ENCODE measurements at places on chromosomes 2 and 18.
A peak's percentile ranks its signal among the peaks of the same experiment; 100 is the strongest.

DNA sequence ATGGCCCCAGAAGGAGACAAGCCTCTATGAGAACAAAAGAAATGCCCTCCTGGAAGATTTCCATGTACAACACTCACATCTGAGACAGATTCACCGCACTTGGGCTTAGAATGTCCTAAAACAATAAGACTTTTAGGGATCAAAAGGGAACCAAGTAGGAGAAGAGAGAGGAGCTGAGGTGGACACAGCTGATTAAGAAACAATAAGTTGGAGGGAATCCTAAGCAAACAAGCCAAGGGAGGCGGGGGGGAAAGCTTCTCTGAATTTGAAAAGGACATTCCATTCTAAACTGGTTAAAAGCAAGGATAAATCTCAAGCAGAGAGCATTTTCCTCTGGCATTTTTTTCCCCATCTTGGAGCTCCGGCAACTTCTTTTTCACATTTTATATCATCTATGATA lies 9.9 kb downstream of the ACVR1 start:
- DNase-seq, result no peak

DNA sequence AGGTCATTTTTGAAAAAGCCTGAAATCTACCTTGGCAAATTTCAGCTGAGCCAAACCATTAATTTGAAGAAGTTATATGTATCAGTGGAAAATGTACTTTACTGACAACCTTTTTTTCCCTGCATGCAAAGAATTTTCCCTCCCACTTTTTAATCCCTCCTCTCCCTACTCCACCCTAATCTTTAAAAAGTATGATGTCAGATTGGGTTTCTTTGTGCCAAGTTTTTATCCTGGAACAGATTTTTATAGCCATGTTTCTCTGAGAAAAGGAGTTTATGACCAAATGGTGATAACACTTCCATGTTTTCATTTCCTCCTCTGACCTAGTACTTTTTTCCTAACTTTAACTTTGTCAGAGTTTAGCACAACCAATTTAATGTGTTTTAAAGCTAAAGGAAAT lies 250.3 kb upstream of the FOSL2 start:
- DNase-seq, result no peak

- no peak for DNase-seq
These were observed 24.7 kb downstream of the TLK1 start for GRCh38 chr2:171136024-171136423.

GRCh38 chr18:77677536-77677935 lies 427.9 kb downstream of the GALR1 start:
- no peak for DNase-seq

DNA sequence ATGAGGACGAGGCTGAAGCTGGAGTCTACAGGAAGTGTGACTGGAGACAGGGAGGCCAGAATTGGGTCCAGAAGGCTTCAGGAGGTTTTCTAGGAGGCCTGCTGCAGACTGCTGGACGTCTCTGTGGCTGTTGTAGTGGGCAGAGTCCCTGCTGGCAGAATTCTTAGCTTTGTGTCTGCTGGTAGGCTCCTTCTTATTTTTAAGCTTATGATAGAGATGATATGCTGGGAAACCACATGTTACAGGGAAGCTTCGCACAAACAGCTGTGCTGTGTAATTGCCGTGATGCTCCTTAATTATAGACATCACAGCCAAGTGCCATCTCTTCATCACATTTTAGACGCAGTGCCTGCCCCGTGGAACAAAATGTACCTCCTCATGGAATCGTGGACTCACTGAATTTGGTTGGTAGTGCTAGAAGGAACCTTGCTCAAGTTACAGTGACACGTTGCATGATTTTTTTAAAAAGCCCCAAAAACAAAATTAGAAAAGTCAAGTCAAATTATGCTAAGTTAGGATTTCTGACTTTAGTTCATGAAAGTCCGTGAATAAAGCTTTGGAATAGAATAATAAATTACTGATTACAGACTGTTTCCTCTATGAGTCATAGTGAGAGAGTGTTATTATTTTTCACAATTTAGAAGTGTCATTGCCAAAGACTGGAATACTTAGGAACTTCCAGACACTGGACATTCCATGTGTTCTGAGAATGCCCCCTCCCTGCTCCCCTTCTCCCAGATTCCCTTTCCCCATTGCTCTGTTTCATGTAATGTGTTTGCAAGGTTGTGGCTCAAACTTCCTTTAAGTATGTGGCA lies 144.1 kb downstream of the FHOD3 start:
- no peak for DNase-seq

DNA sequence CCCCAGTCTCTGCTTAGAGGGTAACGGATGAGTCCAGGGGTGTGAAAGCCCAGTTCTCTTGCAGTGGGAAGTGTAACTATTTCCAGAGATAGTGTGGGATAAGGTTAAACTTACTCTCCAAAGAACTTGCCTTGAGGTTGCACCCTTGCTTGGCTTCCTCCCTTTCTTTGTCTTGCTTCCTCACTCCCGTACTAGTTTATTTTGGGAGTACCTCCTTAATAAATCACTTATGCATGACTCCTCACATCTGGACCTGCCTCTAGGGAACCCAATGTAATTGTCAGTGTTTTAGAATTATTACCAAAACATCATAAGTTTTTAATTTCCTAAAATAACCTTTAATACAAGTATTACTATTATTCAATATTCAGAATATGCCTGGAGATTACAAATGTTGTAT lies 35.2 kb downstream of the CPO start:
- no peak for DNase-seq

DNA sequence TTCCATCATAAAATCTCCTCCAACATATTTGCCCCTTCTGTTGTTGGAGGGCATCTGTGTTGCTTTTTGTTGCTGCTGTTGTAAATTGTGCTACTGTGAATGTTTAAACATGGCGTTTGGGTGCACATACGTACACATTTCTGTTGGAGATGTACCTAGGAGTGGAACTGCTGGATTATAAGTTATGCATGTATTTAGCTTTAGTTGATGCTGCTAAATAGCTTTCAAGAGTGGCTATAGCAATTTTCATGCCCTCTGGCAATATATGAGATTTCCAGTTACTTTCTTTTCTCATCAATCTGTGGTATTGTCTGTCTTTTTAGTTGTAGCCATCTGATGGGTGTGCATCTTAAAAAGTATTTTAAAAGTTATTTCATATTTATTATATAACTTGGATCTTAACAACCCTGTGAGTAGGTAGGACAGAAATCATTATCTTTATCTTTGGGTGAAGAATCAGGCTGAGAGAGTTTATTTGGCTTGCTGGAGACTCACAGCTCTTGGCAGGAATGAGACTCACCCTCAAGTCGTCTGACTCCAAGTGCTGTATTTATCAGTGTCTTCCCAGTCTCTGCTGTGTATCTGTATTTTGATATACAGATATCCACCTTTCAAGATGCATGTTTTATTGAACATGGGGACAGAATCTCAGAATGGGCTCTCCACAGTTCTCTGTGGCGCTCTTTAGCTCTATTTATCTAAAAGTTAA lies 16.9 kb downstream of the ZNF236 start:
- DNase-seq, result no peak

- peak; percentile 42 for DNase-seq
These were observed 152.1 kb upstream of the ITGA6 start for GRCh38 chr2:172275239-172275638.

All from HL-60 (cell line).